ENCODE measurements at places on chromosomes 1 and 21.
A peak's percentile ranks its signal among the peaks of the same experiment; 100 is the strongest.

DNA sequence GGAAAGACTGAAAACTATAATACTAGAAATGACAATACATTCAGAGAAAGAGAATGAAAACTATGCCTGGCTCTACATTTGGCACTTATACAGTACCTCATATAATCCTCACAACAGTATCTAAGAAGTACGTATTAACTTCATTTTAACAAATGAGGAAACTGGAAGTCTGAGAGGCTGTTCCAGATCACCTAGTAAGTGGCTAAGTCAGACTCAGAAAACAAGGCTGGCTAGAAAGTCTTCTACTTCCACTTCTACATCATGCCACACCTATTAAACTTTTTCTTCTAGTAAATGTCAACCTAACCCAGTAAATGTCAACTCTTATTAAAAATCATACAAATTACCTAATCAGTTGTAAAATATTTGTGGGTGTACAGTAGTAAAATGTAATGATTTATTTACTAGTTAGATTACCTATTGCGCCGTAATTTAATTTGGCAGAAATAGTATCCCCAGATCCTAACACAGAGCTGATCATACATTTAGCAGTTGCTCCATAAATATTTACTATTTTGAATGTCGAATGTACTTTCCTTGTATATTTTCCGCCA, 36.8 kb upstream of the ASPM start:
- no peak for DNase-seq

- DNase-seq, result no peak
Observed at GRCh38 chr21:26423511-26423910, 149.6 kb downstream of the CYYR1 start.

DNA sequence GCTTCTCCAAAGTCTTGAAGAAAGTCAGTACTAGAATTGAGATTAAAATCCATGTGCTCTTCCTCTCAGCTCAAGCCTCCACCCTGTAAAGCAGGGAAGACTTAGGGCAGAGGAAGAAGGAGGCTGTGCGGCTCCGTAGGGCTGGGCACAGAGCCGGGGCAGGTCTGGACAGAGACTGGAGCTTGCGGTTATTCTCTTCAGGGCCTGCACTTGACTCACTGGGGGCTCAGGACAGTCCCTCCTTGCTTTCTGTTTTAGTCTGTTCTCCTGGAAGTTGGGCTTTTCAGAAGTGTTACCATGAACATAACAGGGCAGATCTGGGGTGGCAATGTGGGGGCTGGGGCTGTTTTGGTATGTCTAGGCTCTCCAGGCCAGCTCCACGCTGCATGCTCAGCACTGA, 21.6 kb upstream of the TRABD2B start:
- no peak for DNase-seq

DNA sequence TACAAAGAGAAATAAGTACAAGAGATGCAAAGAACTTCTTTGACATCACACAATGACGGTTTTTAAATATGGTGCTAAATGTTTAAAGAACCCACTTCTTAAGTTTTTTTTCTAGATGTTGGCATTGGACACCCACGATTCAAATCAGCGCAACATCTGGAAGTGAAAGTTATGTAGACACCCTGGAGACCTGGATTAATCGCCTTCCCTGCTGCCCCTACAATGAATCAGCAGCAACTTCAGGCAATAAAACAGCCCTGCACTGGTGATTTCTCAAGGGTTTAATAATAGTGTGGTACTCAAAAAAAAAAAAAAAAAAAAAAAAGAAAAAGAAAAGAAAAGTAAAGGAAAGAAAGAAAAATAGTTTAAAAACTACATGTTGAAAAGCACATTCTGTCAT, 248.3 kb downstream of the NUF2 start:
- DNase-seq, result no peak

DNA sequence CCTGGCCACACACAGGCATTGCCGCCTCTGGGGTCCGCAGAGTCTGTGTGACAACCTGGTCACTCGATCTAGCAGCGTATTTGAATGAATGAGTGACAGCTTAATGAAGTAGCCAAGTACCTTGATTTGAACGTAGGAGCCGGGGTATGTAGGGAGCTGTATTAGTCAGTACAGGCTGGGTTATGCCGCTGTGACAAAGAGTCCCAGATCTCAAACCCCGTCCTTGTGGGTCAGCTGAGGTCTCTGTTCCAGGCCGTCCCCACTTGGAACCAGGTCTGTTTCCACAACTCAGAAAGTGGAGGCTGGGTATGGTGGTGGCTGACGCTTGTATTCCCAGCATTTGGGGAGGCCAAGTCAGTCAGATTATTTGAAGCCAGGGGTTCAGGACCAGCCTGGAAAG, 20.0 kb downstream of the ATAD3B start:
- DNase-seq, result no peak

DNA sequence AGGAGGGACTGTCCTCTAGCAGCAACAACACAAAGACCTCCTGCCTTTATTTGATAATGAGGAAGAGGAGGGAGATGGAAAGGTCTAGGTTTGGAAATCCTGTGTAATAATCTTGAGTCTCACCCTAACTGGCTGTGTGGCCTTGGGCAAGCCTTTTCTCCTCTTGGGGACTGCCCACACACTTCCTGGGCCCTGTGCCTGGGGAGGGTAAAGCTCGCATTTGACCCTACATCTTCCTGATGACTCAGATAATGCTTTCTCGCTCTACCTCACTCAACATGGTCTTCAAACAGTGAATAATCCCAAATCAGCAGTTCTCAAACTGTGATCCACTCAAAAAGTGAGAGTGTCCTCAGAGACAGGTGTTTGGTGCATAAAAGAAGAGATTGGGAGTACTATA, 81.2 kb downstream of the VWA5B1 start:
- DNase-seq, result no peak

DNA sequence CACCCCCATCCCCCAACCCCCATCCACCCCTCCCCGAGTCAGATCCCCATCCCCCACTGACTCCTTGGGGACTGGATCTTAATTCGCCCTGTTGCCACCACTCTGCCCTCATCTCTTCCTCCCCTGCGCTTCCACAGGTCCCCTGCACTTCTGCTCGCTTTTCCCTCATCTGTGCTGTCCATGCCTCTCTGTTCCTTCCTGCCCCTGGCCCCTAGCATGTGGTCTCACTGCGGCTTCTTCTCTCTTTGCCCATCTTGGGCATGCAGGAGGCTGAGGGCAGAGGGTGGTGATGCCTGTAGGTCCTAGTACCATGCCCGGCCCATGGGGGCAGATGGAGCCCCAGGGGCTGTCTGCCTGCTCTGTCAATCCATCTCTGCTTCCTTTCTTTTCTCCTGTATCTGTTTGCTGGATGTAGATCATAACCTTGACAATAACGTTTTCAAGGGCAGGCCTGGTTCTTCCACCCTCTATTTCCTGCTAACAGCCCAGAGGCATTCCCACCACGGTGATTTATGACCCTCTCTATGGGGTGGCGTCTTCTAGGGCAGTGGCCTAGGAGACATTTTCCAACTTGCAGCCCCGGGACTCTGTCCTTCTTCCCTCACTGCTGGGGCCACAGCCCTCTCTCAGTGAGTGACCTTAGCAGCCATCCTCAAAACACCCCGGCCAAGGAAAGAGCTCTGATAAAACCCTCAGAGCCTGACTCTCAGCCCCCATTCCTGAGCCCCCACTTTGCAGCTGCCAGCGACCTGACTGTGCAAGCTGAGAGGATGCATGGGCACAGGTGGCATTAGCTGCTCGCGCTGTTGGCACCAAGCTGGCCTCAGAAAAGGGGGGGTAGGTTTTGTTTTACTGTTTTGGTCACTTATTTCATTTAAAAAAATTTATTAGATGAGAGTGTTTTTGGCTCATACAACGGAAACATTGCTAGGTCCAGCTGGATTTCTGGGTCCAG, 33.9 kb downstream of the TMEM51 start:
- DNase-seq, result no peak

- DNase-seq, result no peak
Observed at GRCh38 chr1:180165096-180165495, 10.4 kb downstream of the QSOX1 start.

DNA sequence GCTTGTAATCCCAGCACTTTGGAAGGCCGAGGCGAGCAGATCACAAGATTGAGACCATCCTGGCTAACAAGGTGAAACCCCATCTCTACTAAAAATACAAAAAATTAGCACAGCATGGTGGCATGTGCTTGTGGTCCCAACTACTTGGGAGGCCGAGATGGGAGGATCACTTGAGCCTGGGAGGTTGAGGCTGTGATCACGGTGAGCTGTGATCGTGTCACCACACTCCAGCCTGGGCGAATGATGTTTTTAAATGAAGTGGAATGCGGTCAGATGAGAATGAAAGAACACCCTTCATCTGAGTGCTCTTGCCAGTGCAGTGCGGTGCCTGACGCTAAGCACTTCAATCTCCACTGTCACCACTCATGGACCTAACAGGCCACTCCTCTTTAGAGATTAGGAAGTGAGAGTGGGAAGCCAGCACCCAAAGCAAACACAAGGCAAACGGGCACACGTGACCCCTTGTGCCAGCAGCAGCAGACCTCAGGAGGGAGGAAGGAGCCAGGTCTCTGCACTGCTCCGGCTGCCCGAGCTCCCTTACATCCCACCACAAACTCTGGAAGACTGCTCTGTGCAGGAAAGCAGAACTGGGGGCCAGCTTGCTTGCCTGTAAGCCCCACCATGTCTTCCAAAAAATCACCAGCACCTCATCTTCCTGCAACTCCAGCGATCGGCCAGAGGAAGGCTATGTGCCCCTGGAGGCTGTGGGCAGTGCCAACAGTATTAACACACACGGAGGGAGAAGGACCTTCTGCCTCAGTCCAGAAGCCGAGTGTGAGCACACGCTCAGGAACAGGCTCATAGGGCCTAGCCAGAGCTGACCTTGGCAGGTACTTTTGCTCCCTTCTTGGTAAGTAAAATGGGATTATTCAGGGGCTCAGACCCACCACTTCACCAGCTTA, 9.7 kb downstream of the CTNNBIP1 start:
- DNase-seq, result no peak

DNA sequence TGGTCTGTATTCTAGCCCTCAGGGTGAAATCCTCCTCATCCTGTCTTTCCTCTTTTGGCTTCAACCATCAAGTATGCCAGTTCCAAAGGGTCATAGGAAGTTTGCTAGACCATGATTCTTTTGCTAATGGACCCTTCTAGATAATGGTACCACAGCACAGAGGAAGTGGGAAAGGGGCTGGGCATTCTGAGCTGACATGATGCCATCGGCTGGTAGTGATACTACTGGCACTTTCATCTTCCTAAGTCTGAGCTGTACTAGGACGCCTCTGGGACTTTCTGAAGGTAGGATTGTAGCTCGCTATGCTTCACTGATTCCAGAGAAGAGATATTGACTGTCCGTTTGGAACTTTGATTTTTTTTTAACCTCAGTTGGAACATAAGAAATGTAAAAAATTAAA, 11.4 kb downstream of the FASLG start:
- DNase-seq, result no peak

- DNase-seq, result no peak
Observed at GRCh38 chr1:224541901-224542630, 74.1 kb upstream of the CNIH3 start.

DNA sequence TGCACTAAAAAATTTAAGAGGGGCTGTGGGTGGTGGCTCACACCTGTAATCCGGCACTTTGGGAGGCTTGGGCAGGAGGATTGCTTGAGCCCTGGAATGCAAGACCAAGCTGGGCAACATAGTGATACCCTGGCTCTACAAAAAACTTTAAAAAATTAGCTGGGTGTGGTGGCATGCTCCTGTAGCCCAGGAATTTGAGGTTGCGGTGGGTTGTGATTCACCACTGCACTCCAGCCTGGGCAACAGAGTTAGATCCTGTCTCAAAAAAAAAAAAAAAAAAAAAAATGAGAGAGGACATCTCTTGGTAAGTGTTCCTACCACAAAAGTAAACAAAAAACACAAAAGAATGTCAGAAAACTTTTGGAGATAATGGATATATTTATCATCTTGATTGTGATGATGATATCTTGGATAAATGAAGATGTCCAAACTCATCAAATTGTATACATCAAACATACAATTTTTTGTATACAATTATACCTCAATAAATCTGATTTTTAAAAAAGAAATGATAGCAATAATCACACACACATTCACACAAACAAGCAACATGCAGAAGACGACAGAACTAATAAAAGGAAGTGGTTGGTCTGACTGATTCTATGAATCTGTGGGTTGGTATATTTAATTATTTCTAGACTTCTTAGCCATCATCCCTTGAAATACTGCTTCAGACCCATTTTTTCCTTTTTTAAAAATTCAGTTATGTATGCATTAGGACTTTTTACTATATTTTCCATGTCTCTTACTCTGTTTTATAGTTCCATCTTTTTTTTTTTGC, 465.9 kb downstream of the PLA2G4A start:
- no peak for DNase-seq

DNA sequence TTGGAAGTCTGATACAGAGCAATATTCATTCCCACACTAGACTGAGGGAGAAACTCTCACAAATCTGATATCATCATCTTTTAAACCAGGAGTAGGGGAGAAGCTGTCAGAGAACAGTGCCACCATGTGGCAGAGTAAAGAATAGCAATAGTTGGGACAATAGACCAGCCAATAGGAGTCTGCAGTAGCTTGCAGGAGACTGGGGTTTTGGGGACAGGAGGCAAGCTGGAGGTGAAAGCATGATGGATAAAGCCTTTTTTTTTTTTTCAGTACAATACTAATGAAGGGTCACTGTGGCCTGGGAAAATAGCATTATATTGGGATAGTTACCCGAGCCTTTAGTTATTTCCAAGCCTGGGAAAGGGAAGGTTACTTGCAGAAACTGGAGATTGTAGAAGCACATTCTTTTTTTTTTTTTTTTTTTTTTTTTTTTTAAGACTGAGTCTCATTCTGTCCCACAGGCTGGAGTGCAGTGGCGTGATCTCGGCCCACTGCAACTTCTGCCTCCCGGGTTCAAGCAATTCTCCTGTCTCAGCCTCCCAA, 120.7 kb downstream of the S1PR1 start:
- peak; percentile 95 for DNase-seq

DNA sequence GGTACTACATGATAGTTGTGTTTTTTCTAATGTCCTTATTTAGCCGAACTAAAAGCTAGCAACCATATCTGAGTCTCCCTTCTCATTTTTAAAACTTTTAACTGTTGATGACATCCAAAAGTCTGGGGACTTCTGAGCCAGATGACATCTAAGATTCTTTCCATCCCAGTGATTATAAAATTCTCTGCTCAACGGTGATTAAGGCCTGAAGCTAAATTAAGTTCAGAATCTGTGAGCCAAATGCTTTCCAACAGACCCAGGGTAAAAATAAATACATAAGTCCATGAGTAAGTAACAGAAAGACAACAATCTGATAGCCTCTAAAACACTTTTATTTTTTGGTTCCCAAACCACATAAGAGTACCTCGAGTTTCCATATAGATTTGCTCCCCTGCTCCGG, 13.1 kb upstream of the PTP4A2 start:
- no peak for DNase-seq

- no peak for DNase-seq
Observed at GRCh38 chr1:115280064-115280463, 58.0 kb downstream of the NGF start.

- no peak for DNase-seq
Observed at GRCh38 chr1:183251101-183251958, 65.3 kb downstream of the LAMC2 start.

- DNase-seq, result peak; percentile 63
Observed at GRCh38 chr1:53328009-53328461, at the start of gene LRP8. LRP8 (minus strand) TSS chr1:53328070; CDS start chr1:53327912, 158 bp downstream.

DNA sequence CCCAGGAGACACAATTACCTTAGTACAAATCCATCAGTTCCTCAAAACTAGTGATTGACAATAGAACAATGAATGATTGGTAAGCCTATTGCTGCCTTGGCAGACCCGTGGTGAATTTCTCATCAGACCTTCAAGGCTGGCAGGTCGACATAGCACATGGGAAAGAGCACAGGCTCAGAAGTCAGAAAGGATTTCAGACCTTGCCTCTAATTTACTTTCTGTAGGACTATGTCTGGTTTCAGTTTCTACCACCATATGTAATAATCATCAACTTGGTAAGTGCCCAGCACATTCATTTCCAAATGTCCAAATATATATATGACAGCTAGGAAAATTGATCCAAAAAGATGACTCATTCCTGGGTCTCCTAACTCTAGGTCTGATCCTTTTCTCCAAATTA, 62.5 kb upstream of the GRHL3 start:
- DNase-seq, result no peak

Measured in NCI-H2227 treated with DMSO at 0.1 percent for 48 hours (cell line).